ENCODE measurements at places on chromosomes 3 and 15.

GRCh38 chr3:187150599-187150998 is 11.3 kb upstream of the RPL39L start:
- DNase-seq, result no peak

DNA sequence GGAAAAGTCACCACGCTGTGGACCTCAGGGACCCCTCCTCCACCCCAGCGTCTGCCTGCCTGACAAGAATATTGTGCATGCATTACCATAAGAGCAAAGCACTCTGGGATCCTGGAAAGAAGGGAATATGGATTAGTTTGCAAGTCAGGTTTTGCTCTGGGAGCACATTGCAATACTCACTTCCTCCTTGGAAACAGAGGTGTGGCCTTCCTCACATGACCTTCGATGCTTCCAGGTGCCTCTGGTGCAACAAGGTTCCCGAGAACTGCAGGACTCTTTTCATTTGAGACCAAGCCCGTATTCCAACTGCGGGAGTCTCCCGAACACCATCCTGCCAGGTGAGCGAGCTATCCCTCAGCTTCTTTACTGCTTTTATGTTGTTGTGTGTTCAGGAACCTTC is 76.3 kb upstream of the BLM start:
- no peak for DNase-seq

GRCh38 chr3:45191424-45191823 is 34.7 kb downstream of the TMEM158 start:
- no peak for DNase-seq

DNA sequence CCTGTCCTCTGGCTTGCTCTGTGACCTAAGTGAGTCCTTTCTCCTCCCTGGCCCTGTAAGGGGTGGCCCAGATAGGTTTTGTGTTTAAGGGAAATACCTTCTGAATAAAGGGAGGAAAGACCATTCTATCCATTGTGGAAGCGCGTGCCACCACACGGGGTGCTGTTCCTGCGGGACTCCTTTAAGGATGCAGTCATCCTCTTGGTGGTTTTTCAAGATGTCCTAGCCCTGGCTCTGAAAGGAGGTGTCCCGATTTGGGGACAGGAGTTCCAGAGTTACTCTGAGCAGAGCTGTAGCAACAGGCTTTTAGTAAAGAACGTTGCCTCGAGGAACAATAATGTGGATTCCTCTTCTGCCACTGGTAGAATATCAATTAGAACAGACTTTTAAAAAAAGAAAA is 9.6 kb downstream of the SLC6A6 start:
- no peak for DNase-seq

- peak; percentile 11 for DNase-seq
Observed at GRCh38 chr3:8622873-8623691, 21.5 kb downstream of the SSUH2 start.

GRCh38 chr3:188037195-188037718 is 116.7 kb upstream of the LPP start:
- no peak for DNase-seq

GRCh38 chr15:54815556-54815955 is 381.2 kb downstream of the RSL24D1 start:
- no peak for DNase-seq

GRCh38 chr3:182793663-182794454 is 555 bp downstream of the ATP11B start:
- DNase-seq, result no peak

DNA sequence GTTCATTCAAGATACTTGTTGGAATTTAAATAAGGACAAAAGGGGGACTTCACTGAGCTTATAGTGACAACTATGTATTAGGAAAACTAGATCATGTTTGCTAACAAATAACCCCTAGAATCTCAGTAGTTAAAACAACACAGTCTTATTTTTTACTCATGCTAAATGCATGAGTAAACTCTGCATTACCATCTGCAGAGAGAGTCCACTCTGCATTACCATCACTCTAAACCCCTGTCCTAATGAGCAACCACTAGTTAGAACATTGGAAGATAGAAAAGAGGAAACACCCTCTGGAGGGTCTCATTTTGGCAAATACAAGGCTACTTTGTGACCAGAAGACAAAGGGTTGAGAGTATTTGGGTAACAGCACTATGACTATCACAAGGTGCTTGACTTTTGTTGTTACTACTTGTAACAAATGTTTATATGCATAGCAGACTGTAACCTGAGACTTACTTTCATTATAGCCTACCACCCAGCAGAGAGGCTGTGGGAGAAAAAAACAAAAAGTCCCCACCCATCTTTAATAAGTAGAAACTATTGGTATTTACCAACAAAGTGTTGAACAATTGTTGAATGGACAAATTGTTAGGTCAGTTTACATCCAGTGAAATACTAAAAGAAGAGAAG is 99.1 kb downstream of the OXSM start:
- DNase-seq, result no peak

GRCh38 chr15:40421246-40422157 is 15.9 kb downstream of the IVD start:
- peak; percentile 64 for DNase-seq

- no peak for DNase-seq
Observed at GRCh38 chr15:71791975-71792374, 18.4 kb upstream of the NR2E3 start.

GRCh38 chr3:112084980-112085705 is 1.0 kb upstream of the C3orf52 start:
- DNase-seq, result no peak

GRCh38 chr3:172557515-172558220 is 34.4 kb upstream of the TNFSF10 start:
- no peak for DNase-seq

DNA sequence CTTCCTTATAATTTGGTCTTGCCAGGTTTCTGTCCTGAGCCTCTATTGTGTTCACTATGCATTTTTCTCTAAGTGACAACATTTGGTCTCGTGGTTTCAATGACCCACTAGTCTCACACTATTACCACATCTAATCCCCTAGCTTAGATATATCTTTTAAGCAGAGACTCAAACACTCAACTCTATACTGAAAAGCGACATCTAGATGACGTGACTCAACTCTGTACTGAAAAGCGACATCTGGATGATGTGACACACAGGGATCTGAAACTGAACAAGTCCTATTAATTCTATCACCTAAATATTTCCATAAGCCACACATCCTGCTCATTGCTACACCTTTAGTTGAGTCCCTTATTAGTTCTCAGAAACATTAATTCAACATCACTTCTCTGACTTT is 141.7 kb upstream of the MBNL1 start:
- no peak for DNase-seq

GRCh38 chr3:157115069-157116006 is 44.6 kb downstream of the CCNL1 start:
- DNase-seq, result no peak

DNA sequence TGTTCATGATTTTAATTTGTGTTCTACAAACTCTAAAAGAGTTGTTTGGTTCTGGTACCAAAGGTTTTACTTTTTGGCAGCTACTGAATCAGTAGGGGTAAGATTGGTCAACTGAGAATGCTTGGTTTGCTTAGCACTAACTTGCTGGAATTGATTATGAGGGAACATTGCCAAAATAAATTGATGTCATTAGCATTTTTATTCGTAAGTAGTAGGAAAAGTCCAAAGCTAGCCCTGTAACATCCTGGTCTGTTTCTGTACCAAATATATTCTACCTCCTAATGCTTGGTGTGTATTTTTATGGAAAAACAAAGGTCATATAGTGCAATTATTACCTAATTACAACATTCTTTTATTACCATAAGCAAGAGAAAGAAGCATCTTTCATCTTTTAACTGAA is 35.9 kb upstream of the KPNA4 start:
- no peak for DNase-seq

DNA sequence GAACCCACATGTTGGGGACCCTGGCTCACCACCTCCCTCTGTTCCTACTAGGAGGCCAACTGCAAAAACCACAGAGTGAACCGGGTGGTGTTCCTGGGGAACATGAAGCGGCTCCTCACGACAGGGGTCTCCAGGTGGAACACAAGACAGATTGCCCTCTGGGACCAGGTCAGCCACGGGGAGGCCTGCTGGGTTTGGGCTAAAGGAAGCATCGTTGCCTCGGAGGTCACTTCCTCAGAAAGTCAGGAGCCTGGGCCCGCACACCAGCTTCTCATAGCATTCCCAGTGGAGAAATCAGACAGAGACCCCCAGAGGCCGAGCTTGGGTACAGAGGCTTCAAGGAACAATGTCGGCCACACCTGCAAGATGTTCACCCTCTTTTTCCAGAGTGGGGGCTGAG is 106.8 kb downstream of the ANP32A start:
- DNase-seq, result no peak

- no peak for DNase-seq
Observed at GRCh38 chr3:48268381-48268935, 27.6 kb downstream of the ZNF589 start.

DNA sequence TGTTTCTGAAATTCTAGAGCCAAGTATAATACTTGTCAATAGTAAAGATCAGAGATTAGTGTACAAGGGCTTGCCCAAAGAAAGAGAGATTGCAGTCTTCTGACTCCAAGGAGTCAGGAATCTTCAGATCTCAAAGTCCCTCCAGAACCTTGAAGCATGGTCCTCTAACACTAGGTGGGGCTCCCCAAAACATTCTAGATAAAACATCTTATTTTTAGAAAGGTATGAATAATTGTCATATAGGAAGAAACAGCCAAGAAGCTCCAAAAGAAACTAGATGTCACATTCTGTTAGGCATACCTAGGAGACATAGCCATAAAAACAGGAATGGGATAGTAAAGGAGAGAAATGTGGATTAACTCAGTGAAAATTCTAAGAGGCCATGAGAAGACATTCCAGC is 10.7 kb downstream of the MUC13 start:
- DNase-seq, result no peak

DNA sequence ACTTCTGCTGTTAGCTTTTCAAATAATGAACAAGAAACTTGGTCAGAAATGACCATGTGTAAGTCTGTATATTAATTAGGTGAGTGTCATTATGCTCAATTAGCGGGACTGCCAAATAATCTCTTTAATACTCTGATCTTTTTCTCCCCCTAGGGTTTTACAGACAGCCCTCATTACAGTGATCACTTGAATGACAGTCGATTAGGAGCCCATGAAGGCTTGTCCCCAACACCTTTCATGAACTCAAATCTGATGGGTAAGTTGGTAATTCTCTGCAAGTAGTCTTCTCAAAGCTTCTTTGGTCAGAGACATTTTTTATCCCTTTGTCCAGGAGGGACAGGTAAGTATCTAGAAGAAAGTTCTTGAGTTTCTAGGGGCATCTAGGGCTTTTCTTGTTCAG is 173.2 kb downstream of the TCF12 start:
- DNase-seq, result no peak

DNA sequence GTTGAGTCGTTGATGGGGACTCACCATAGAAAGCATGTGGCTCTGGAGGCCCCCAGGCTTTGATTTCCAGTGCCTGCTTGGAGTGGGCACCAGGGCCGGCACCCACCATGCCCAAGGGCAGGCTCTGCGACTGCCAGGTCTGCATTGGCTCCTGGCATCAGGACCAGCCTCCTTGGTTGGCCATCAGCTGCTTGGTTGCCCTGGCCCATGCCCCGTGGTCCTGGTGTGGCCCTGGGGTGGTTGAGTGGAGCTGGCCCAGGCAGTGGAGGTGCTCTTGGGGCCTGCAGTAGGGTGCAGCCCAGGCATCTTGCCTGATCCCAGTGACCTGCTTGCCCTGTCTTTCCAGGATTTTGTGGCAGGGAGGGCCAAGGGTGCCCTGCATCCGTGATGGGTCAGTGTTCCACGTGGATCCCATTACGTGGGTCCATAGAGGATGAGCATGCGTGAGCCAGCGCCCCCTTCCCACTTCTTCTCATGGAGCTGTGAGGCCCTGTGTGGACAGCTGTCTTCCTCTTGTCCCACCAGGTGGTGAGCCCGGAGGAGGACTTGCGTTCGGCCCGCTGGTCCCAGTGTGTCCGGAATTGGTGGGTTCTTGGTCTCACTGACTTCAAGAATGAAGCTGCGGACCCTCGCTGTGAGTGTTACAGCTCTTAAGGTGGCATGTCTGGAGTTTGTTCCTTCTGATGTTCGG is 187.0 kb downstream of the UBE3A start:
- no peak for DNase-seq

GRCh38 chr3:75176937-75177336 is 487.2 kb upstream of the FRG2C start:
- DNase-seq, result no peak

DNA sequence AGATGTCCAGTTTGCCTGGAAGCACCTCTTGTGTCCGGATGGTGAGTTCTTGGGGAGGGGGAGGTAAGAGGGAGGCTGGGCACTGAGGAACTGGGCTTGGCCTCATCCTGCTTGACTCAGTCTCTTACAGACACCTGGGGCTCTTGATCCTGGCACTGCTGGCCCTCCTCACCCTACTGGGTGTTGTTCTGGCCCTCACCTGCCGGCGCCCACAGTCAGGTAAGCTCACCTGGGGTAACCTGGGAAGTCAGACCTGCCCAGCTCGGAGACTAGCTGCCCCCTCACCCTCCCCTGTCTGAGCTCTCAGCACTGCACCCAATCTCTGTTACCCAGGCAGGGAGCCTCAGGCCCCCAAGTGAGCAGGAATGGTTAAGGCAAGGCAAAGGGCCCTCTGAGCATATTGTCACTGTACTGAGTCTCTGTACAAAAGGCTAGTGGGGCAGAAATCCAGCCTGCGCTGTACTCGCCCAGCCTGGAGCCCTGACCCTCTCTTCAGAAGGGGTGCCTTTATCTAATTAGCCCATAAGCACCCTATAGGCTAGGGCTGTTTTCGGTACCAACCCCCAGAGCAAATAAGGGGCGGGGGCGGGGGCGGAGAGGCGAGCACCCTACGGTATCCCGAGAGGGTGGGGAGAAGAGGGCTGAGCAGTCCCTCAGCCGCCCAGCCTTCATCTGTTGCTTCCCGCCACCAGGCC is 2.2 kb upstream of the IL17RC start:
- DNase-seq, result no peak

- no peak for DNase-seq
Observed at GRCh38 chr15:36941798-36942197, 158.6 kb downstream of the MEIS2 start.

GRCh38 chr3:133937756-133938601 is 42.3 kb upstream of the RAB6B start:
- DNase-seq, result no peak

GRCh38 chr3:159945930-159946329 is 42.7 kb upstream of the IL12A start:
- no peak for DNase-seq

DNA sequence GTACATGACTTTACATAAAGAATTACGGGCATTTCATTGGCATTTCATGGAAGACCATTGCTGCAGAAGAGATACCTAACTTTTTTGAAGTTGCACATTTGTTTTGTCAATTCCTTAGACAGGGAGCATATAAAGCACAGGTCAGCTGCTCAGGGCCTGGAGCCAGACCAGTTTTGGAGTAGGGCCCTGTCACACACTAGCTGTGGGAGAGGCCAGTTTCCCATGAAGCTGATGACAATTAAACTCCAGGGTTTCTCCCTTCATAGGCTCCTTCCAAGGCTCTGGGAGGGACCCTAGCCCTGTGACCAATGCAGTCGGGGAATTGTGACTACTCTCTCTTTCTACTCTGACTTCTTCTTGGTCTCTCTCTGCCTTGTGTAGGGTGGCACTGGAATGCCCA is 107.3 kb upstream of the SELENOK start:
- no peak for DNase-seq

- no peak for DNase-seq
Observed at GRCh38 chr3:122992133-122992532, 35.4 kb downstream of the SEMA5B start.

All from NCI-H1930 (cell line).